Lung (tissue), 17 donors: ENCODE measurements at places on chromosomes 11 and 22. TPM values are rescaled to one million over a fixed set of nuclear protein-coding genes. Genes with fewer than 3 reads are reported as not detected.

- DNase-seq = no peak
Observed at GRCh38 chr22:19873138-19873959, 18.7 kb upstream of the GNB1L start.

- DNase-seq = no peak
Observed at GRCh38 chr11:18769802-18770456, 21.7 kb downstream of the PTPN5 start.

GRCh38 chr11:104813532-104813931, 84.7 kb downstream of the CASP12 start:
- DNase-seq = no peak

DNA sequence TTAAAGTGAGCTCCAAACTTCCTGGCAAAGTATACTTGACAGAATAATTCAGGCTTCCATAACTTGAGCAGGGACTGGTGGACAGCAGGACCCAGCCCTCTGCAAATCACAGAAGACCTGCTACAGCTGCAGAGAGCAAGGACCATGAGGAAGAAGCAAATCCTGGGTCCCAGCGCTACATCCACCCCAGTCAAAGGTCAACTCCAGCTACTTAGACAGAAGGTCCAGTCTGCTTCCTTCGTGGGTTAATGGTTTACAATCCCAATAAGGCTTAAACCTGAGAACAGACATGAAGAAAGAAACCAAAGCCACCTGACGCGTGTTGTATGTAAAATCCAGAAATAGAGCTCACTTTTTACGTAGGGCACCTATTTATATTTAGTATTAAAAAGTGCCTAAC, 57.7 kb downstream of the SHANK2 start:
- no peak for DNase-seq

DNA sequence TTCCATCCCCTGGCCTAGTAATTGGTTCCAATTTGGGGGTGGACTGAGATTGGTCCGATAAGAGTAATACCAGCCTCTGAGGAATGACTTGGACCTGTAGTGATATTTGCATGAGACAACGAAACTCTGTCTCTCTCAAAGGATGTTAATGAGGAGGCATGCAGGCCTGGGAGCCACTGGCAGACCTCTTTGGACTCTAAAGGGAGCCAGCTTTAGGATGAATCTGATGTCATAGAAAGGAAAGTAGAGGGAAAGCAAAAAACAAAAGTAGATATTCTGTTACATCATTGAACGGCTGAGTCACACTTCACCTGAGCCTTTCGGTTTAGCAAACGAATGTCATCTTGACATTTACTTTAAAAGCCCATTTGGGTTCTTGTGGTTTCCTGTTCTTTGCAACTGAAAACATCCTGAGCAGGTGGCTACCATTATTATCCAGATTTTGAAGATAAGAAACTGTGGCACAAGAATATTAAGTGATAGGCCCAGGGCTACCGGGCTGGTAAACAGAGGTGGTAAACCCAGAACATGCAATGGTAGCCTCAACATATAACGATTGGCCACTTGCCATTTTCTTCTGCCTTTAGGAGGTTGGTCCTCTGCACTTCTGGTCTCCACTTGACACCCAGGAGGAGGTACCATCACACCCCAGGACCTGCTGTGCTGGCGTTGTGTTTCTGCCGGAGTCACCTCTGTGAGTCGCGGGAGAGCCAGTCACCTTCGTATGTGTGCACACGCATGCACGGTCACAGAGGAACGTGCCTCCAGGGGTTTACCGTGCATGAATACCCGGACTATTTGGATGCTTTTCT, 42.7 kb downstream of the RTL6 start:
- no peak for DNase-seq

- no peak for DNase-seq
Observed at GRCh38 chr11:77053217-77054015, 13.4 kb upstream of the CAPN5 start.

DNA sequence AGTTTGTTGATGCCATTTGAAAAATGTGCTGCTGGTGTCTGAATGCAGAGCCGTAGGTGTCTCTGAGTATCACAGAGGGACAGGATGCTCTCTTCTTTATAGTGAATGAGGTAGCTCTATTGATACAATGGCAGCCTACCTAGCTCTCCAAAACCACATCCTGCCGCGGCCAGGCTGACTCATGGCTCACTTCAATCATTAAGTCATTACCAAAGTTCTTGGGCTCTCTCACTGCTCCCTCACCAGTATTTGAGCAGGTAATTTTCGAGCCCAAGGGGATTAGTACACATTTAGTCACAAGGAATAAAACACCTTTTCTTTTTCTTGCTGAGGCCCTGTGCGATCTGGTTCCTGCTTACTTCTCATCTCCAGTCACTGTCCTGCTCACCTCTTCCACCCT, 509.0 kb upstream of the LARGE1 start:
- no peak for DNase-seq

DNA sequence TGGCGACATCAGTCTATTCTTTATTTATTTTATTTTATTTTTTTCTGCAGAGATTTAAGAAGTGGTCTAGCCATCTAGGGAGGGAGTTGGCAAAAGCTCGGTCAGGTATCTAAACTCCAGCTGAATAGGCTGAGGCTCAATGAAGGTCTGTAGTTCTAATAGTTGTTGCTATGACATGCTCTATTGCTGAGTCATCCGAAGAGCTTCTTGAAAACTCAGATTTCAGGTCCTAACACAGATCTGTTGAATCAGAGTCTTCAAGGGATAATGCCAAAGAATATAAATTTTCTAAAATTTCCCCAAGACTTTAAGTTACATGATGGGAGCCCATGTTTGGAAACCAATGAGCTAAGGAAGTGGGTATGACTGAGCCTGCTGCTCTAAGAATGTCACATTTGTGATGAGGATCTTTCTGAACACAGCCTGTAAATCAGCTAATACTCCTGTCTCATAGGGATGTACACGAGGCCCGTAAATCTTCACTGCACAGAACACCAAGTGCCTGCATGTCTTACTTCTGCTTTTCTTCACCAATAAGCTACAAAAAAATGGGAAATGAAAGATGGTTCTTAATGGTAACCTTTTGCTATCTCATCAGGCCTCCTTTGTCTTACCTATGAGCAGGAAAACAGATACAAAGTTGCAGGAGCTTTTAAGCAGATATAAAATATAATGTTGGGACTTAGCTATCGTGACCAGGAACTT, 901.4 kb upstream of the API5 start:
- DNase-seq = no peak

GRCh38 chr11:81870815-81871214, 862.8 kb downstream of the FAM181B start:
- DNase-seq = no peak

DNA sequence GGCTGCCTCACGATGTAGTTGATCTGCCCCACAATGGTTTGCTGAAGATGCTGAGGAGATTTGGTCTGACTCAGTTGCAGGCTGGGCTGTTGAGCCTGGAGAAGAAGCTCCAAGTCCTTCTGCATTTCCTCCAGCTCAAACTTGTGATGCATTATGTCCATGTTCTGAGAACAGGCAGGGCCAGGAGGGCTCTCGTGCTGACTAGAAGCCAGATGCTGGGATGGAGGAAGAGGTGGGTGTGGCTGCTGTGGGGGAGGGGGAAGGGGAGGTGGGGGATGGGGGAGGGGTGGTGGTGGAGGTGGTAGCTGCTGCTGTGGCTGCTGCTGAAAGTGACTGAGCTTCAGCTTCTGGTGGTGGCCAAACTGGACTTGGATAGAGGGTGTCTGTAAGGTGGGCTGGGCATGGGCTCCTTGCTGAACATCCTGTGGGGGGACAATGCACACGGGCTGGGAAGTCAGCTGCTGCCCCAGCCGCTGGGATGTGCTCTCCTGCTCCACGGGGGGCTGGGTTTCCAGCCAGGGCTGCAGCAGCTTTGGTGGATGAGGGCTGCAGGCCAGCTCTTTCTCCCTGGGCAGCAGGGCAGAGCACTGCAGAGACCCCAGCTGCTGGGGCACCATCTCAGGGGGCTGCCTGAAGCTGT, 42.1 kb downstream of the TRIM66 start:
- no peak for DNase-seq

- no peak for DNase-seq
Observed at GRCh38 chr11:2586087-2586792, 113.6 kb downstream of the KCNQ1OT1 start.

GRCh38 chr11:35796562-35796961, 134.0 kb downstream of the TRIM44 start:
- no peak for DNase-seq

DNA sequence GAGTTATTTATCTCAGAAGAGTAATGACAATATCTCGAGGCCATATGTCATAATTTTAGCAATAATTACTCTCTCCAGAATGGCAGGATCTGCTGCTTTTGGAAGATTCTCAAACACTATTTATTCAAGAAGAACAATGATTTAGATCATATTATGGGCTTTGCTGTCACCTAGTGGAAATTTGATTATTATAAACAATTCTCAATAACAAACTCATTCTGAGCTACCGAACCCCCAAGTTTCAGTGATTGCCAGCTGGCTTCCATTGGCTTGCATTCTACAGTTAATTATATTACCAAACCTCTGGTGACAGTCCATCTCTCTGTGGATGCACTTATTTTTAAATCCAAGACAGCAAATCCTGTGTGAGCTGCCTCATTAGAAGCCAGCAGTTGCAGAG, 27.9 kb upstream of the SLC36A4 start:
- peak; percentile 80 for DNase-seq

- no peak for DNase-seq
Observed at GRCh38 chr11:59176330-59176729, 4.4 kb downstream of the DTX4 start.

GRCh38 chr22:22248878-22249277, 4.3 kb downstream of the VPREB1 start:
- DNase-seq = peak; percentile 8

DNA sequence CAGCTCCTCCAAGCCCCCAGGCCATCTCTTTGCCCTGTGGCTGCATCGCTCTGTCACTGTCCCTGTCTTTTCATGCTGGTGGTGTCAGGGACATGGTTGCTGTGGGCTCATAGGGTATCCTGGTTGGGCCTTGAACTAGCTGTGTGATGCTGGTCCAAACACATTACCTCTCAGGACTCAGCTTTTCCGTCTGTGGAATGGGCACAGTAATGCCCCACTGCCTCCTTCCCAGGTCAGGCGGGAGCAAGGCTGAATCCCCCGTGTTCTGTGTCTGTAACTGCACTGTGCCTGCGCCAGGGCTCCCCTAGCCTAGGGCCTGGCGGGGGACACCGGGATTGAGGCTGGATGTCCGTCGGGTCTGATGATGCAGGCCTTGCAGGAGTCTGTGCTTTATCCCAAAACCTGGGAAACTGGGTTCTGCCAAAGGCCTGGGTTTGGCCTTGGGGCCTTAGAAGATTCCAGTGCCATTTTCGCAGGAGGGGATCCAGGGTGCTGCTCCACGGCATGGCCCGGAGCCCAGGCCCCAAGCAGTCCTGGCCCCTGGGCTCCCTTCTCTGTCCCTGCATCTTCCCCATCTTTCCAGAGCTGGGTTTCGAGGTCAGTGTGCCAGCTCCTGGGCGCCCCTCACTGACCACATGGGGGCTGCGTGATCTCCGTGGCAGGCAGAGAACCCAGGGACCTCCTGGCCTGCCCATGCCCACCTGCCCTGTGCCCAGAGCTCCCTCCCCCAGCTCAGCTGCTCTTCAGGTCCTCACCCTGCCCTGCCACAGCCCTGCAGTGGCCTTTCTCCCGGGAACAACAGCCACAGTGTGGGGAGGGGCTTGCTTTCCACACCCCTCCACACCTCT, 32.7 kb upstream of the CELSR1 start:
- no peak for DNase-seq

- DNase-seq = peak; percentile 10
Observed at GRCh38 chr11:120515186-120515723, 3.7 kb downstream of the GRIK4 start.

DNA sequence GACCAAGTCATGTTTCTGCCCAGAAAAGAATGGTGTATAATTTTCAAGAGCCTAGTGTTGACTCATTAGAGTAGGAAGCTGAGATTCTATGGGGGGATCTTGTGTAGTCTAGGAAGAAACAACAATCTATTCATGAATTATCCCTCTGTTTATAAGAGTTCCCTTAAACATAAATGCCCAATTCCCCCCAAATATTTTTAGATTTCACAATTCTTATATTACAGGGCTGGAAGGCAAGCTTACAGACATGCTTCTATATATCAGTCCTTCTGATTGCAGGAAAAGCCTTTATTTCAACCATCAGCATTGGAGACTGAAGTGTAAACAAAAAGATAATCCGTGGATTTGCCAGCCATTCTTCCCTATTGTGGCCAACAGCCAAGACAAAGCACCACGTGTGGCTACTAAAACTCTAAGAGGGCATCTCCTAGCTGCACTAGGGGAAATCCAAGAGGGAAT, 71.4 kb downstream of the NAT10 start:
- DNase-seq = peak; percentile 57

GRCh38 chr11:123584186-123584585, 70.2 kb downstream of the SCN3B start:
- DNase-seq = no peak

DNA sequence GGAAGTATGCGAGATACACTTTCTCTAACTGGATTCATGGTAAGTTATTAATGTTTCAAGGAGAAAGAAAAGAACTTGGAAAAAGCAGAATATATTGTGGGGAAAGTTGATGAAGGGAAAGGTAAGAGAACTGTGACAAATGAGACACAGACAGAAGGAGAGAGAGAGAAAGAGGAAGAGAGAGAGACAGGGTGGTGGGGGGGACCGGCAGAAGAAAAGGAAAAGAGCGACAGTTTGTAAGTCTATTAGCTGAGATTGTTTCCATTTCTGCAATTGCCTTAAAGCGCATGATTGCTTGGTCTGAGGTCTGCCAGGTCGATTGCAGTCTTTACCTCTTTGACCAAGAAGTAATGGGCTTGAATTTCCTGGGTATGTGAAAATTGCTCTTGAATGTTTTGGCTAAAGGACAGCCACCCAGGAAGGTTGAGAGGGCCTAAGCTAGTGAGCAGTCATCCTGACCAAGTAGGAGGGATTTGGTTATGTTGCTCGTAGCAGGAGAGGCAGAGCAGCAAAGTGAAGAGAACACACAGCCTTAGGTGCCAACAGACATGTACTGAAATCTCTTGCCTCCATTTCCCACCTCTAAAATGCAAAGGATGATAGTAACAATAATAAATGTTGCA, 23.6 kb upstream of the TMA7B start:
- no peak for DNase-seq

DNA sequence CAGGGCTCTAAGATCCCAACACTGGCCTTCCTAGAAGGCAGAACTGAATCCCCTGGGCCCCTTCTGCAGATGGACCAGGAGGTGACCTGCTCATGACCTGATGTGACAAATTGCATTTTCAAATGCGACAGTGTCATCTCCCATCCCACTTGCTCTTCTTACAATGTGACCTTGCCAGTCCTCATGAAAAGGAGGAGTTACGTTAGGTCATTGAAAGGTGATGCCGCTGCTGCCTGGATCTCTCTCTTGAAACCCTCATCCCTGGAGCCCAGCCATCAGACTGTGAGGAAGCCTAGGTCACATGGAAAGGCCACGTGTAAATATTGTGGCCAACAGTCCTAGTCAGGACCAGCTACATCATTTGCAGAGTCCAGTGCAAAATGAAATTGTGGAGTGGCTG, 5.7 kb upstream of the C1QTNF4 start:
- DNase-seq = no peak

The JAM3 gene
- polyA plus RNA-seq = 10.3 TPM

The CARD18 gene
- not detected for polyA plus RNA-seq

The SLC16A8 gene
- polyA plus RNA-seq = 0.39 TPM

The FOLR1 gene
- polyA plus RNA-seq = 76.0 TPM

The RGL4 gene
- polyA plus RNA-seq = 37.0 TPM

The PRSS23 gene
- polyA plus RNA-seq = 50.8 TPM

The MPEG1 gene
- 63.5 TPM for polyA plus RNA-seq

The DMC1 gene
- polyA plus RNA-seq = 2.5 TPM

The PHLDB1 gene
- polyA plus RNA-seq = 27.3 TPM

The TENM4 gene
- polyA plus RNA-seq = 0.28 TPM

The IFT27 gene
- polyA plus RNA-seq = 32.6 TPM

The MS4A6E gene
- polyA plus RNA-seq = 1.0 TPM

The CLCF1 gene
- 10.0 TPM for polyA plus RNA-seq

The GRK2 gene
- 95.2 TPM for polyA plus RNA-seq

The OR6A2 gene
- not detected for polyA plus RNA-seq

The ZNF70 gene
- 0.98 TPM for polyA plus RNA-seq

The DENND6B gene
- 14.7 TPM for polyA plus RNA-seq
